Effector memory CD8-positive, alpha-beta T cell (primary cell): ENCODE measurements at places on chromosomes 2 and 18.

DNA sequence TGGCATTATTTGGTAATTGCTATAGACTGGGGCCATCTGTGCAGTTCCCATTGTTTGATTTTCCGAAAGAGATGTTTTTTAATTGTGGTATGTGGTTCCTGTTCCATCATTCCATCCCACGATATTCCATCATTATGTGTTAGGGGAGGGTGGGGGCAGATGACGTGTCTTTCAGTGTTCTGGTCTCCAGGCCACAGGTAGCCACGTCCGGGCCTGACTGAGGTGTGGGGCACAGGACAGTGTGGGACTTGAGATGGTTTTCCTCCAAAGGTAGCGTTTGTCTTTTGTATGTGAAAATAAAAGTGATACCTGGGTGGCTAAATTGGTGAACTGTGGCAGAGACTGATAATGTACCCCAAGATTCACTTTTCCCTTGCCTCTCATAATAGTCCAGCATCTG, 192.2 kb upstream of the HAAO start:
- DNase-seq, result no peak

DNA sequence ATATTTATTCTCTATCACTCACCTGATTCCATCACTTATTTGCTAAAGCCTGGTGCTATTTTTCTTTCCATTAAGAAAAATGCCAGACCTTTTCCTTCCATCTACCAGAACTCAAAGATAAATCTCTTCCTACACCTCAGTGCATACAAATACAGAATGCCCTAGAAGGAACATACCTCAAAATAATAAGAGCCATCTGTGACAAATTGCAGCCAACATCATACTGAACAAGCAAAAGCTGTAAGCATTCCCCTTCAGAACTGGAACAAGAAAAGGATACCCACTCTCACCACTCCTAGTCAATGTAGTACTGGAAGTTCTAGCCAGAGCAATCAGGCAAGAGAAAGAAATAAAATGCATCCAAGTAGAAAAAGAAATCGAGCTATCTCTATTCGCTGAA, 315.9 kb upstream of the UBE2E3 start:
- DNase-seq, result no peak

- no peak for DNase-seq
Observed at GRCh38 chr2:170322140-170322766, 144.3 kb downstream of the MYO3B start.

GRCh38 chr2:187644981-187645380, 90.7 kb upstream of the TFPI start:
- no peak for DNase-seq

DNA sequence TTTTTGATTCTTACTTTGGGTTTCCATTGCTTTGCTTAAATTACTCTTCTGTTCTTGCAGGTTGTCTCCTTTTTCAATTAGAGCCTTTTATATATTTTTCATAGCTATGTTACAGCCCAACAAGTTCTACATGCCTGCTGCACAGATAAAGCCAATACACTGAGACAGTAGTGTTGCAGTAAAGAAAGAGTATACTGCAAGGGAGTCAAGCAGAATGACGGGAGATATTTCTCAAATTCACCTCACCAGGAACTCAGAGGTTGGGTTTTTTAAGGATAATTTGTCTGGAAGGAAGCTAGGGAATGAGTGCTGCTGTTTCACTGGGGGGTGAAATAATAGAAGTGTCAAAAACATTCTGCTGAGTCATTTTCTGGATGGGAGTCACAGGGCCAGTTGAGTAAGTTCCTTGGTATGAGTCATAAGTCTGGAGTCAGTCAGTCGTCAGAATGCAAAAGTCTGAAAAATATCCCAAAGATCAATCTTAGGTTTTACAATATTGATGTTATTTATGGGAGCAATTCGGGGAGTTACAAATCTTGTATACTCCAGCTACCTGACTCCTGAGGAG, 193.0 kb upstream of the RGPD4 start:
- no peak for DNase-seq

- DNase-seq, result no peak
Observed at GRCh38 chr2:191656391-191656790, 21.5 kb upstream of the NABP1 start.

DNA sequence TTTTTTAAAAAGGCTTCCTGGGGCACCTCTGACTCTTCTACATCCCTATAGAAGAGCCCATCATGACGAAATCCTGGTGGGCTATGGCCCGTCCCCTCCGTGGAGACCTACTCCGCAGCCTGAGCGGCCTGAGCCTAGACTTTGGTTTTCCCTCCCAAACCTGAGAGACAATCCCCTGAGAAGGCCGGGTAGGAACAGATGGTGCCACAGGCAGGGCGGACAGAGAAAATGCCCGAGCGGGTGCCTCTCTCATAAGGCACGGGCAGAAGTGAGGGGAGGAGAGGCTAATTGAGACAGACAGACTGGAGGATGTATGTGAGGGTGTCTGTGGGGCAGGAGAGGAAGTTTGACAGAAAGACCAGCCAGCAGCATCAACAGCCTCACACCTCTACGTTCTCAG, 20.2 kb upstream of the SFXN5 start:
- DNase-seq, result no peak

DNA sequence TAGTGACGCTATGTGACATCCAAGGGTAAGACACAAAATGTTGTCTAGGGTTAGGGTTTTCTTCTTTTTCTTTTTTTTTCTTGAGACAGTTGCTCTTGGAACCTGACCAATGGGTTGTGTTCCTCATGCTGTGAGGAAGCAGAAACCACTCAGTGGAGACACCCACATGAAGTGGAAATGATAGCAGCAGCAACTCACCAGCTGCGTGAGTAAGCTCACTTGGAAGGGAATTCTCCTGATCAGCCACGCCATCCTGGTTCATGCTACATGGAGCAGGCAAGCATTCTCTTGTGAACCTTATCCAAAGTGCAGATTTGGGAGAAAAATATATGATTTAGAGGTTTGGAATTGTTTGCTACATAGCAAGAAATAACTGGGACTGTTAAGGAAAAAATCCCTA, 863.7 kb downstream of the EPHA4 start:
- no peak for DNase-seq

- no peak for DNase-seq
Observed at GRCh38 chr2:190136259-190136658, 73.7 kb upstream of the MSTN start.

GRCh38 chr2:33395655-33396249, 80.7 kb upstream of the RASGRP3 start:
- DNase-seq, result peak; percentile 36

DNA sequence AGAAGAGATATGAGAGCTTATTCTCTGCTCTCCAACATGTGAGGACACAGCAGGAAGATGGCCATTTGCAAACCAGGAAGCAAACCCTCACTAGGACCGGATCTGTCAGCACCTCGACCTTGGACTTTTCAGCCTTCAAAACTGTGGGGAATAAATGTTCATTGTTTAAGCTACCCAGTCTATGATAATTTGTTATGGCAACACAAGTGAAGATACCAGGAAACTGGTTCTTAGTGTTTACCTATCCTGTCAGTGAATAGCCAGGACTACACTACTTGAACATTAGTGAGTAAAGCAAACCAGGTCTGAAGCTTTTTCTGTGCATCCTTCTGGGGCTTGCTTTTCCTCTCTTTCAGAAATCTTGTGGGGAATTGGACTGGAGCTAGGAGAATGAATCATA, 44.4 kb upstream of the BARD1 start:
- DNase-seq, result no peak

- DNase-seq, result peak; percentile 42
Observed at GRCh38 chr2:7427293-7428060, 510.3 kb downstream of the RNF144A start.

DNA sequence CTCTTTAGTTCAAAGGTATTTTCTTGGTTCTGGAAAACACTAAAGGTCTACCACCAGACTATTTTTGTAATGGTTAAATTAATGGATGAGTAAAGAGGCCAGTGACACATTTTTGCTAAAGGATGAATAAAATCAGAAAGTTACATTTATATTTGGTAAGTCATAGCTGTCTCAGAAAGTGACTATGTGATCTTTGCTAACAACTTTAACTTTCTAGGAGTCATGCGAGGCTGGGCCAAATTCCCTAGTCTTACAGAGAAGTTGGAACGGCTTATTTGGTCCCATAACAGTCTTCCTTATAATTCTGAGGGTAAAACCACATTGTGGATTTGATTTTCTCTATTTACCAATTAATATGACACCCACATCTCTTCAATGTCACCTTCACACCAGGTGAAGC, 198.1 kb downstream of the PDE1A start:
- DNase-seq, result no peak

- DNase-seq, result no peak
Observed at GRCh38 chr2:207334301-207334623, 168.5 kb upstream of the KLF7 start.

GRCh38 chr2:17850151-17850550, 28.3 kb upstream of the KCNS3 start:
- no peak for DNase-seq

DNA sequence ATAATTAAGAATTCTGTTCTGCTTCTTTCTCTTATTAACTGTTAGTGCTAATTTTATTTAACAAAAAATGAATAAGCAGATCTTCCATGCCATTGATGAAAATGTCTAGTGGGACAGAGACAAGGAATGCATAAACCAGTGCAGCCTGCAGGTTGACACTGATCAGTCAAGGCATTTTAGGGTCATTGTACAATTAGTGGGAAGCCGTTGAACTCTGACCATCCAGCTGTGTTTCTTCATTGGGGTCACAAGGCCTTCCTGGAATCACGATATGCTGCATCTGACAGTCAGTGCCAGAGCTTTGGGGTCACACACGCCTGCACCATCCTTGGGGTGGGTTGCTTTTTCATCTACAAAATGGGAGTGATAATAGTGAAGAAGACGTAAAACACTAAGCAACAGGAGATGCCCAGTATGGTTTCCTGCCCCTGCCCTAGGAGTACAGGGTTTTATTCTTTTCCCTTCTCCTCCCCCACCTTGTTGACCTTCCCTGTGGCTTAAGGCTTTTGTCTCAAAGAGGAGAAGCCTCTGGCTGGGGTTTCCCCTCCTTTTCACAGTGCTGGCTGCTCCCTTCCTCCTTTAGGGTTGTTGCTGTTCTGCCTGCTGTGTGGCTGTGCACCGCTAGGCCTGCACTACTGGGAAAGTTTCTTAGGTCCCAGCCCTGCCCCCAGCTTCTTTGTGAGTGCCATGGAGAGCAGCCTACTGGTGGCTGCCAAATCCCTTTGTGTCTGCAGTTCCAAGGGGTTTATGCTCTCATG, 245.6 kb downstream of the TPGS2 start:
- no peak for DNase-seq

DNA sequence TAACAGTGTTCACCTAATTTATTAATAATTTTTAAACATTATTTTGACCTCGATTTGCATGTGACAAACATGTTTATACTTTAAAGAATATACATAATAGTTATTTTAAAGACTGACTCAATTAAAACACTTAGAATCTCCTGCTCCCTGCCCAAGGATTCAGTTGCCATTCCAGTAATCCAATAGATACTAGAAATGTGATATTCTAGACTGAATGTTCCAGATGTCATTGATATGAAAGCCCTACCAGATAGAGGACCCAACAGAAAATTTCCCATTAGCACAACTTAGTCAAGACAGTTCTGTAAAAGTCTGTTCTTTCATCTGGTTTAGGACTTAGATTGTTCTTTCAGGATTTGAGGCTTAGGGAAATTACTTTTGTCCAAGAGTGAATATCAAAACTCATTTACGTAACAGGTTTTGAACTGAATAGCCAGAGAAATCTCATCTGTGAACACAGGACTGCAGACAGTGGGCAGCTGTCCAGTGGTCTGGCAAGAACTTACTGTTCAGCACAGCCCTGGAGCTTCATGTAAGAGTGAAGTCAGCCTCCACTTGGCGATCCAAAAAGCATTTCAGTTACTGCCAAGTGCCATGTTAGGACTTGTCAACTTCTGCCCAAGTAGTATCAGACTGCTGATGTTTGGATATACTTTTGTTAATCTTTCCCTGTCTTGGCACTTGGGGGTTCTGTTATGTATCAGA, 77.5 kb downstream of the OSBPL6 start:
- no peak for DNase-seq

GRCh38 chr2:4369826-4370419, 666.5 kb downstream of the DCDC2C start:
- no peak for DNase-seq

DNA sequence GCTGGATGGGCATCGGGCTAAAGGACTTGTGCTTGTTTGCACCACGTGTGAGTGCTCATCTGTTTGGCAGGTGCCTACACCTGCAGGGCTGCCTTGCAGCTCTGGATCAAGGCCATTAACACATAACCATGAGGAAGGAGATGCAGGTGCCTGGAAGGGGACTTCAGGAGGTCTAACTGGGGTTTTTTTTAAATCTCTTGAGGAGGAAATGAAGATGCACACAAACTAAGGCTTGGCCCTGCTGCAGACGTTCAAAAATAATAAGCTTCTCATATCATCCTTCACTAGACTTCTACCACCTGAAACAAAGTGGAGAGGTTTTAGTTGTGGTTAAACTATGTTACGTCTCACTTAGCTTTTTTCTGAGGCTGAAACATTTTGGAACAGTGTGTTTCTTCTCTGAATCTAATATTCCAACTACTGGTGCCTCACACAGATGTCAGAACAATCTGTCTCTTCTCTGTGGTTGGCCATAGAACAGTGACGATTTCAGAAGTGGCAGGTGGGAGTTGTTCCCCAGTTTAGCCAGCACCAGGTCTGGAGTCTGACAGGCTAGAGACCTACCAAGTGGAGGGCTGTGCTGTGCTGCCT, 36.5 kb downstream of the BCL2L11 start:
- no peak for DNase-seq

- no peak for DNase-seq
Observed at GRCh38 chr18:44637210-44638033, 43.3 kb upstream of the SETBP1 start.

- no peak for DNase-seq
Observed at GRCh38 chr18:23523429-23524212, 20.3 kb downstream of the RMC1 start.

- DNase-seq, result no peak
Observed at GRCh38 chr2:182763311-182763912, 47.4 kb downstream of the DNAJC10 start.

DNA sequence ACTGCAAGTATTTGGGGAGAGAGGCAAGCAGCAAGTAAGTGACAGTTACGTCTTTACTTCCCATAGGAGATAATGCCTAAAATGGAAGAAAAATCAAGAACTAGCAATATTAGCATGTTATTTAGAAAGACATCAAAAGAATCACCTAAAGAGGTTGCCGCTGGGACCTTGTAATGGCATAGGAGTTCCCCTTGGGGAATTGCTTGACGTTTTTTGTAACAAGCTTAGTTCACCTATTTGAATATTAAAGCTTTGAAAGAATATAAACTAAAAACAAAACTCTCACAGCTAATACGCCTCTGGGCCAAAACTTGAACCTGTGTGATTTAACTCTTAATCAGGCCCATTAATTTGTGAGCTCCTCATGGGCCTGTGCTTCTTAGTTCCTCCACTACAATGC, 89.0 kb downstream of the AAK1 start:
- no peak for DNase-seq

DNA sequence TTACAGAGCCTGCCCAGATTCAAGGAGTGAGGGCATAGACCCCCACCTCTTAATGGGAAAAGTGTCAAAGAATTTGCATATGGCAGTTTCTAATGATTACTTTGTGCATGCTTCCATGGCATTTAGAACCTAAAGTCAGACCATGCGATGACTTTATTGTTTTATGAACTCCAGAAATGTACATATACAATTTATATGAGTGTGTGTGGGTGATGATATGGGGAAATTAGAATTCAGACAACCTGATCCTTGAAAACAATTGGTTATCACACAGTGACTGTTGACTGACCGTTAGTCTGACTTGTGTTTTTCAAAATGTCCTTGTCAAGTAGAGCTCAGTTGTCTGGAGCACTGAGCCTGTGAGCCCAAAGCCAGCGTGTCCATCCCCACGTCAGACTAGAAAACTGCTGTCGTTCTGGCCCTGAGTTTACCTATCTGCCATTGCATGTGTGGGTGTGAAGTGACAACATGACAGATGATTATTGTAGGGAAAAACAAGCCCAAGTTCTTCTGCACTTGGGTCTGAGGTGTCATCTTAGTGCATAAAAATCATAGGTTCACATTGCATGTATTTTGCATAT, 128.4 kb downstream of the MYO3B start:
- DNase-seq, result no peak
